ENCODE measurements at places on chromosomes 2 and 18.
A peak's percentile ranks its signal among the peaks of the same experiment; 100 is the strongest.

DNA sequence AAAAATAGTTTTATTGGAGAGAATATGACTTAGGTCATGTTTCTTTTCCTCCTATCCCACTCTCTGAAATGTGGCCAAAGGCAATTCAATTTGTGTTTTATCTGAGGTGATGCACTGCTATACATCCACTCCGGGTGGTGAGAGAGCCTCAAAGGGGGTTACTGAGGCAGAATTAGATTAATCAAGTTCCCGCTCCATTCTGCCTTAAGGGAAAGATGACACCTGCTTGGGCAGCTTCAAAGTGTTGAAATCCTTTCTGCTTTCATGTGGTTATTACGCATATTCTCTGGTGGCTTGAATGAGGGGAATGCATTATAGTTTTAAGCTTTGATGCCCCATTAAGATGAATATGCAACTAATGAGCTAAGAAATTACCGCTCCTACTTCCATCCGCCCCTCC lies 213.0 kb upstream of the TMEFF2 start:
- no peak for DNase-seq

DNA sequence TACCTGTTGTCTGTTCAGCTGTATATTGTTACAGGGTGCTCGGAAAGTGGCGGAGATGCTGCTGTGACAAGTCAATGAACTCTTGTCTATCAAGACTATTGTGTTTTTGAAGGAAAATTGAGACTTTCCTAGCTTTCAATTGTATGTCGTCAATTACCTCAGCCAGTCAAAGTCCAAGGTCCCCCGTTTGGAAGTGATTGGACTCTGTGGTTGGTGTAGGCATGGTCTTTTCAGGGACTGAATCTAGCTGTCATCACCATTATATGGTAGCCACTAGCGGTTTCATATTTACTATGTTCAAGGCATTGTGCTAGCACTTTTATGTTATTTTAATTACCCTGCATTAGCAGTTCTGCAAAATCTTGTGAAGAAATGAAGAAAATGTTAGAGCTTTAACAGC lies 54.9 kb downstream of the XRCC5 start:
- DNase-seq, result no peak

DNA sequence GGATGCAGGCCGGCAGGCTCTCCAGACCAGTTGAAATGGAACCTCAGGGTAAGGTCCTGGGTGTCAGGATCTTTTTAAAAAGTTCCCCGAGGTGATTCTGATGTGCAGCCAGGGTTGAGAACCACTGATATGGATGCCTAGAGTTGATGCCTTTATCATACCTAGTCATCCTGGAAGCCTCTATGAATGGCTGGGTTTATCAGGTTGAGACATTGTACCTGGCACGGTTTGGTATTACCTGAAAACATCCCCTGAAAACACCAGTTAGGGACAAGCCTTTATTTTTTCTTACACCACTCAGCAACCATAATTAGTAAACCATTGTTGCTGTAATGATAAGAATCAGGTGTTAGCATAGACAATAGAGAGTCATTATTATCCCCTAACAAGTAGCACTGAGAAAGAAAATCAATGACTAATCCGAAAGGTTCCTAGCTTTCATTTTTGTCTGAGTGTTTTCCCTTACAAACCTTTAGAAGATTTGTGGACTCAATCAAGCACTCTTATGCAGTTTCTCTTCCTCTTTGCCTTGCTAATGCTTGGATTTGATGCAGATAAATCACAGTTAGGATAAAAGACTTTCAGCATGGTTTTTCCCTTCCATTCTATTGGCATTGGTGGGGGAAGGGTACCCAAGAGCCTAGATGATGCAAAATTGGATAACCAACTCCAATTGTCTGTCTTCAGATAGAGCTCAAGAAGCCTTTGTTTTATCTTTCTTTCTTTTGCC lies 116.5 kb upstream of the LYPD6 start:
- no peak for DNase-seq

DNA sequence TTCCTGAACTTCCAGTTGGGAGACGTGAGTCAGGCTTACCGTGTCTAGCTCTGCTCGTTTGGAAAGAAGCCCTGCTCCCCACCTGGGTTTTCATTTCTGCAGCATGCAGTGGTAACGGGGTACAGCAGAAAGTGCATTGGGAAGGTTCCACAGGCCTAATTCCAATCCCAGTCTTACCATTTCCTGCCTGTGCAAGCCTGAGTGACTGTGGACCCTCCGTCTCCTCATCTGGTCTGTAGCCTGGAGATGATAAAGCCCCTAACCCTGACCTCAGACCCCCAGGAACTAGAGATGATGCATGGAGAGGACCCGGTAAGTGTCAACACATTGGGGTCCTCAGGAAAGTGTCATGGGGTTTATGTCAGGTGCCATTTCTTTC lies 5.8 kb upstream of the PSD4 start:
- DNase-seq, result no peak

DNA sequence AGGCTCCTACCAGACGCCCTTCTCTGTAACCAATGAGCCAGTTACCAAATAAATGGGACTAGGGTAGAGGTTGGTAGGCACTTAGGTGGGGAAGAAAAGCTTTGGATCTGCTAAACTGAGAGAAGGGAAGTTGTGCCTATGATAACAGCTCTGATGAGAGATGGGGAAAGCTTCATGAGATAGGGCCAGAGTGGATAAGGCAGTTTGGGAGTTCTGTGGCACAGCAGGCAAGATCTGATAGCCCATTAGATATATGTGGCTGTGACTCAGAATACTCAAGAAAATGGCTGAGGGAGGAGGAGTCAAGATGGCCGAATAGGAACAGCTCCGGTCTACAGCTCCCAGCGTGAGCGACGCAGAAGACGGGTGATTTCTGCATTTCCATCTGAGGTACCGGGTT lies 99.8 kb downstream of the PDE11A start:
- DNase-seq, result no peak

DNA sequence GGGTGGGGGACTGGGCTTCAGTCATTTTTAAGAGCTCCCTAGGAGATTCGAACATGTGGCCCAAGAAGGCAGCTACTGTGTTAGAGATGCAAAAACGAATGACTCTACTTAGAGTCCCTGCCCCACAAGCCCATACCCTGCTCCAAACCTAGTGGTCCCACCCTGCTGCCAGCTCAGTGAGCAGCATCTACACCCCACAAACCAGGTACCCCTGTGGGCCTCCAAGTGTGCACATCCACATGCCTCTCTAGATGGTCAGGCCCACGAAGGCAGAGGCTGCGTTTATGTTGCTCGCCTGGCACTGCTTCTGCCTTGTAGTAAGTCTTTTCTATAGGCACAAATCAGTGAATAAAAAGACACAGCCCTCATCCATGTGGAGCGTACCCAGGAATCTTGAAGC lies 112.6 kb downstream of the PDCL3 start:
- no peak for DNase-seq

GRCh38 chr2:121203591-121204249 lies 81.3 kb downstream of the TFCP2L1 start:
- no peak for DNase-seq

GRCh38 chr2:160299540-160299939 lies 99.5 kb upstream of the ITGB6 start:
- DNase-seq, result no peak

DNA sequence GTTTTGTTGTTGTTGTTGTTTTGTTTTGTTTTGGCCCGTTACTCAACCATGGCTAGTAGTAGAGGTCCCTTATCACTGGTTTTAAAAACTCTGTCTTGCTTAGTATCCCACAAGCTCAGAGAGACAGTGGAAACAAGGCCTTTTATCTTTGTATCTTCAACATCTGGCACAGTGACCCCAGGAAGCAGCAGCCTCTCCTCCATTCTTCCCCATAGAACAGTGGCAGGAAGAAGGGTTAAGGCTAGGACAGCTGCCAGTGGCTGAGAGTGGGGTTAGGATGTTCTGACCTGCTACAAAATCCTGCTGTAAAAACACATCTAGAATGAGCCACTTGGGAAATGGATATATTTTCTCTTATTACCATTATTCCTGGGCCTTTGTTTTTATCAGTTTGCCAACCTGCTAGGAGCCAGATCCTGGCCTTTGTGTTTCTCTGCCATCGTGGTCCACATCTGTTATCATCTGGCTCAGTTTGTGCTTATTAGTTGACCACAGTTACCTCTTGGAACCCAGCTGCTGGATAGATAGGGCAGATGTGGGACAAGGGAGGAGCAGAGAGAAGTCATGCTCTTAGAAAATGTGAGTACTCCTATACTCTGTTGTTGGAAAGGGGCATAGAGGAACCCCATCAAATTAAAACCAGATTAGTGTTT lies 246.8 kb downstream of the AGPS start:
- DNase-seq, result no peak

DNA sequence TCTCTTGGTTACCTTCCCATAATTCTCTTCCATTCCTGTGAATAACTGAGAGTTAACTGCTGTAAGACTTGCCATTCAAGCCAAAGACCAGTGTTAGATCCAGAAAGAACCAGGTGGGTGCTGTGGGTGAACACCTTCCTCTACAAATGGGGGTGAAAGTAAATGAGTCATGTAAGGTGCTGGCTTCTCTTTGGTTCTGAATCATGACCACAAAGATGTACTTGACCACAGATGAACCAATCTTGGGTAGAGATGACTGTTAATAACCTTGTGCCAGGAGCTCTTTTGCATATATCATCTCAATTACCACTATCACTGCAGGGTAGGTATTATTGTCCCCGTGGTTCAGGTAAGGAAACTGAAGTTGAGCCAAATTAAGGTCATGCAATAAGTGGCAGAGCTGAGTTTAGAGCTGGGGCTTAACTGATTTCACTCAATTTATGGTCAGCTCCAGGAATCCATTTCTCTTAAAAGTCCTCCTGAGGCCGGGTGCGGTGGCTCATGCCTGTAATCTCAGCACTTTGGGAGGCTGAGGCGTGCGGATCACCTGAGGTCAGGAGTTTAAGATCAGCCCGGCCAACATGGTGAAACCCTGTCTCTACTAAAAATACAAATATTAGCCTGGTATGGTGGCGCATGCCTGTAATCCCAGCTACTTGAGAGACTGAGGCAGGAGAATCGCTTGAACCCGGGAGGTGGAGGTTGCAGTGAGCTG lies 244.9 kb upstream of the CXCR4 start:
- no peak for DNase-seq

DNA sequence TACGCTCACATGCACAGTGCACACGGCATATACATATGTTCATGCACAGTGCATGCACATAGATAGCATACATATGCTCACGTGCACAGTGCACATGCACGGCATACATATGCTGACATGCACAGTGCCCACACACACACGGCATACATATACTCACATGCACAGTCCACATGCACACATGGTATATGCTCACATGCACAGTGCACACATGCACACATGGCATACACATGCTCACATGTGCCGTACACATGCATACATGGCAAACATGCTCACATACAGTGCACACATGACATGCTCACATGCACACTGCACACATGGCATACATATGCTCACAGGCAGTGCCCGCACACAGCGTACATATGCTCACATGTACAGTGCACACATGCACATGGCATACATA lies 97.7 kb upstream of the CTDP1 start:
- DNase-seq, result no peak

- no peak for DNase-seq
Measured at GRCh38 chr18:51044928-51045585, 15.0 kb downstream of the SMAD4 start.

DNA sequence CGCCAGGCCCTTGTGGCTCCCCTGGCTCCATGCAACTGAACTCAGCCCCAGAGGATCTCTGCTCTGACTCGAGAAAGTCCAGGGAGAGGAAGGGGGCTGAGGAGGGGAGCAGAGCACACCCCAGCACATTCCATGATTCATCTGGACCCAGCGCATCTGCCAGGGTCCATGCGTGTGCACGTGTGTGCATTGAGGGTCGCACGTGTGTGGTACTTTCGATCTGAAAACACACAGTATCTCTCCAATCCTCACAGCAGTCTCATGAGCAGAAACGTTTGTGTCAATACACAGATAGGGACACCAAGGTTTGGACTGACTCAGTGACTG lies 146.4 kb upstream of the ID2 start:
- no peak for DNase-seq

DNA sequence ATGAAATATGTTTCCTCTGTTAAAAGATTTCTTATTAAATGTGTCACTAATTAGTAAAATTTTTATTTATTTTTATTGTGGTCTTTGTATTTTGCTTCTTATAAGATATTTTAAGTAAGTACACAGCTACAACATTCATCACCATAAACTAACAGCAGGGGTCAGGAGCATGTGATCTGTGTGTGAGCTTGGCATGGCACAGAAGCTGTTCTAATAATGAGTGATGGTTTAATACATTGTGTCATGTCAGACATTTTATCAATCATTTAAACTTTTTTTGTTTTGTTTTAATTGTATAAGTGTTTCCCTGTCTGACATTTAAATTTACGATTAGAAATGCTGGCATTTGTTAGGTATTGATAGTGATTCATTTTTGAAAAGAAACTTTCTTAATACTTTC lies 585.4 kb downstream of the DSC3 start:
- DNase-seq, result no peak

DNA sequence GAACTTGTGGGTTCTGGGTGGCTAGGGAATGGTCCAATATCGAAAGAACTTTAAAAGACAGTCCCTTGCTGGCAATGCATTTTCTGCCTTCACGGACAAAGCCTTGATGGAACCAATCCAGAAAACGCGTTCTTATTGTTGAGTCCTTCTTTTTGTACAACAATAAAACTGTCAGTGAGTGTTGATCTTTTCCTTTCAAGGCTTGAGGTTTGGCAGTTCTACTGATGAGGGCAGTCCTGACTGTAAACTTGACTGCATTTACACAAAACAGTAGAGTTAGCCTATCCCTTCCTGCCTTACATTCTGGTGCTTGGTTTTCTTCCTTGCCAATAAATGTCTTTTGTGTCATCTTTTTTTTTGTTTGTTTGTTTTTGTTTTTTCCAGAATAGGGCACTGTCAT lies 2.5 kb upstream of the UGT1A7 start:
- no peak for DNase-seq

DNA sequence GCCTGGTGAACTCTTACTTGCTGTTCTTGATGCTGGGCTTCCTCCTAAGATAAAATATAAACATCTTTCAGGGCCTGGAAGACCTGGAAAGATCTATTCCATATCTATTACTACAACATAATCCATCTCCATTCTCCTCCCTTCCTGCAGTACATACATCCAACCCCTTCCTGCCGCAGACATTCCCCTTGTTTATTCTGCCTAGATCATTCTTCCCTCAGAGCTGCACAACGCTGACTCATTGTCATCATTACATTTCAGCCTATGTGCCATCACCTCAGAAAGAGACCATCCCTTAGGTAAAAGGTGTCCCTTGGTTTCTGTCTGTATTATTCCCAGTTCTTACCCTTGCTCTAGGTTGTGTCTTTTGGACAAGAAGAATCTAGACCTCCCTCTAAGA lies 2.5 kb upstream of the CDH7 start:
- no peak for DNase-seq

DNA sequence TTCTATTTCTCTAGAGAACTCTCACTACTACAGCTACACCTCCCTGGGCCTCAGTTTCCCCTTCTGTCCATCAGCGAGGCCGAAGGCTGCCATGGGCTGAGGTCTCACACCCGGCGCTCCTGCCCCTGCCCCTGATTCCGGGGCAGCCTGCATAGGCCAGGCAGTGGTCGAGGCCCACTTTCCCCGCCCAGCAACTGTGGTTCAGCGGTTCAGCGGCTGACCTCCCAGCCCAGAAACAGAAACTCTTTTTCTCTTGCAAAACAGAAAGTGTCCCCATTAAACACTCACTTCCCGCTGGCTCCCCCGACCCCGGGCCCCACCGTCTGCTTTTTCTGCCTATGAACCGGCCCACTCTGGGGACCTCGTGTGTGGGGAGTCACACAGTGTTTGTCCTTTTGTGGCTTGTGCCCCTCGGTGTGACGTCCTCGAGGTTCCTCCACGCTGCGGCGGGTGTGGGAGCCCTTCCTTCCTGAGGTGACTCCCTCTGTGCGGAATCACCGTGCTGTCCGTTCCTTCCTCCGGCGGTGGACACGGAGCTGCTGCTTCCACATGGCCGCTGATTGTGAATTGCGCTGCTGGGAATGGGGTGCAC lies 16.0 kb downstream of the PDCD1 start:
- DNase-seq, result peak; percentile 78

Measured in GDM1 (cell line).